ENCODE measurements at places on chromosomes 6 and 20.

- DNase-seq: no peak
Measured at GRCh38 chr6:157830354-157831017, 7.4 kb downstream of the SNX9 start.

DNA sequence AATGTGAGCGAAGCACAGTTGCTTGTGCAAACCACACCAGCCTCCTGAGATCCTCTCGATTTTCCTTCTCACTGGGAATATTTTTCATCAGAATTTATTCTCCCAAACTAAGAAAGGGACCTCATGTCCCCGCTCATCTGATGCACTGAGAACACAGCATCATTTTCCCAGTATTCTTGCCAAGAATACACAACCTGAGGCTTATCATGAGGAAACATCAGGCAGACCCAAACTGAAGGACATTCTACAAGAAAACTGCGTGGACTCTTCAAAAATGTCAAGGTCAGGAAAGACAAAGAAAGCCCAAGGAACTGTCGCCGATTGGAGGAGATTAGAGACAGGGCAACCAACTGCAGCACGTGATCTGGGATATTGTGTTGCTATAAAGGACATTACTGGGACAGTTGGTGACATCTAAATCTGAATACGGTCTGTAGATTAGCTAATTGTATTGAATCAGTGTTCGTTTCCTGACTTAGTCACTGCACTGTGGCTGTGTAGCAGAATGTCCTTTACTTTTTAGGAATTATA, 72.3 kb downstream of the SNX5 start:
- DNase-seq: no peak

- no peak for DNase-seq
Measured at GRCh38 chr6:162605881-162606280, 121.7 kb downstream of the PRKN start.

DNA sequence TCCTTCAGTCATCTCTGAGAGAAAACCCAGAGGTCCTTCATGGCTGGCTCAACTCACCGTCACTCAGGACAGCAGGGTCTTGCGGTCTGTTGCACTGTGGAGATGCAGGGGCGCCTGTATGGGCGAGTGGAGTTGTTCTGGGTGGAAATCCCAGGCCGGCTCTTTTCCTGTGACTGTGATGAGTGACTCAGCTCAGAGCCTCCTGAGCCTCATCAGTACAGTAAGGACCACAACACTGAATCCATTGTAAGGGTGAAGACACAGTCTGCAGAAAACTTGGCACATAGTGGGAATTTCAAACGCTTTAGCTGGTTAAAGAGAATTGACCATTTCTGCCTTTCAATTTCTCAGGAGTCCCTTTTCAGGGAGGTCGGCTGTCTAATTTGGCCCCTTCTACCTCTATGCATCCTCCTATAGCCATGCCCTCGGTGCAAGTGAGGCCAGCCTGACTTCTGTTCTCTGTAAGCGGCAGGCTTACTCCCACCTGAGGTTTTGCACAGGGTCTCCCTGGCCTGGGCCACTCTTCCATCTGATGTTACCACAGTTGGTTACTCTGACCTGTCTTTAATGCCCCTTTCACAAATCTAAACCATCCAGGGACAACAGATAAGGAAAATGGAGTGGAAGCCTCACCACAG, 35.5 kb upstream of the TBXT start:
- DNase-seq: no peak

GRCh38 chr6:39997101-39997635, 62.9 kb upstream of the MOCS1 start:
- no peak for DNase-seq

GRCh38 chr6:55518529-55519060, 60.4 kb downstream of the HMGCLL1 start:
- DNase-seq: no peak

- DNase-seq: peak; percentile 95
Measured at GRCh38 chr6:33454009-33454946, at the start of gene ZBTB9. Gene ZBTB9 (plus strand): TSS chr6:33454576. CDS start chr6:33455101, 525 bp downstream.

DNA sequence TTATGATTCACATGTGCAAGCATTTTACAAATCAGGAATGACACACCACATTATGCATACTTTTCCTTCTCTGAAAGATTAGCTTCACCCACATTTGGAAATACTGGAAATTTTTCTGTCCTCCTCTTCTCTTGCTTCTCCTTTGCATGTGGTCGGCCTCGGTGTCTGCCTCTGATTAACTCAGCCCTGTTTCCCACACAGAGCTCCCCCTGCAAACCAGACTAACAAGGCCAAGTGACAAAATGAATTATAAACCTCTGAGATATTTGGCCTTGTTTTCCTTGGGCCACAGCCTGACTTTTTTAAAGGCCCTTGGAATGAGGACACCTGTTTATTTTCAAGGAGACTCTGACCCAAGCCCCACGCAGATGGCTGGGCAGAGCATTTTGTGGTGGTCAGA, 9.0 kb upstream of the CCN6 start:
- DNase-seq: no peak

DNA sequence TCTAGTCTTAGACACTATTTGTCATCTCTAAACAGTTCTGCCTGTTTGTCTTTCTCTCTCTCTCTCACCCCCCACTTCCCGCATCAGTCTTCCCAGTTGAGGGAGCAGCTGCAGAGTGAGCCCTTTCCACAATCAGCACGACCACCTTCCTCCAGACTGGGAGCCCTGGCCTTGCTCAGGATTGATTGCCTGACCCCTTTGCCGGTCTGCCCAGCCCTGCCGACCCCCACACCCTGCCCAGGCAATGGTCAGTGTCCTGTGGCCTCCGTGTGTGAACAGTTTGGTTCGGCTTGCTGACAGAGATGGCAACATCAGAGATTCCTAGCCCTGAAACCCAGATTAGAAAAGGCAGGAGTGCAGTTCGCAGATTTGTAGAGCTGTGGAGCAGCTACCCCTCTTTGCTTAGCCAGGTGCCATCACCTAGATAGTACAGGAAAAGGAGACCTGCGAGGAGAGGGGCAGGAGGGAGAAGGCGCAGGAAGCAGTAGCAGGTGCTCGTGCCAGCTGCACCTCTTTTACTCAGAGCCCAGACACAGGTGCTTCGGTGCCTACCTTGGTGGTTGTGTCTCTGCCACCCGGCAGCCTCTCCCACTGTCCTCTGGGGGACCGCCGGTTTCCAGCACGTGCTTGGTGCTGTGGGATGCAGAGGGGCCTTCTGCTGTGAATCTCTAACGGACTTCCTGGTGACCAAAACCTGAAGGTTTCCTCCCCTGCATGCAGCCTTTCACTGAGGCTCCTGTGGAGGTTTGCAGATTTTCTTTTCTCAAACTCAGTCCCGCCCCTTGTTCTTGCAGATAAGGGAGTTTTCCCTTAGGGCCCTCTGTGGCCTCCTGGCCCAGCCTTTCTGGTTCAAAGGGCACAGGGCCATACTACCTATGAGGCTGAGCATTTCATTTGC, 92.4 kb downstream of the SCML4 start:
- peak; percentile 19 for DNase-seq

DNA sequence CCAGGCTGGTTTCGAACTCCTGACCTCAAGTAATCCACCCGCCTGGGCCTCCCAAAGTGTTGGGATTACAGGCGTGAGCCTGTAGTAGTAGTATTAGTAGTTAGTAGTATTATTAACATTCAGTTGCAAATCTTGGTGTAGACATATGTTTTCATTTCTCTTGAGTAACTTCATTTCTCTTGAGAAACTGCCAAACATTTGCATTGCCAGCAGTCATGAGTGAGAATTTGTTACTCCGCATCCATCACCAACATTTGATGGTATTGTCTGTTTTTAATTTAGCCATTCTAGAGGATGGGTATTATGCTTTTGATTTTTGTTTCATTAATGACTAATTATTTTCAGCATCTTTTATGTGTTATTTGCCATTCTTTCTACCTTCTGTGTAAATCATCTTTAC, 1.5 kb upstream of the ERVFRD-1 start:
- DNase-seq: no peak

- DNase-seq: no peak
Measured at GRCh38 chr6:16337295-16337975, 99.0 kb downstream of the GMPR start.

GRCh38 chr6:16854986-16855385, 93.7 kb upstream of the ATXN1 start:
- DNase-seq: no peak

DNA sequence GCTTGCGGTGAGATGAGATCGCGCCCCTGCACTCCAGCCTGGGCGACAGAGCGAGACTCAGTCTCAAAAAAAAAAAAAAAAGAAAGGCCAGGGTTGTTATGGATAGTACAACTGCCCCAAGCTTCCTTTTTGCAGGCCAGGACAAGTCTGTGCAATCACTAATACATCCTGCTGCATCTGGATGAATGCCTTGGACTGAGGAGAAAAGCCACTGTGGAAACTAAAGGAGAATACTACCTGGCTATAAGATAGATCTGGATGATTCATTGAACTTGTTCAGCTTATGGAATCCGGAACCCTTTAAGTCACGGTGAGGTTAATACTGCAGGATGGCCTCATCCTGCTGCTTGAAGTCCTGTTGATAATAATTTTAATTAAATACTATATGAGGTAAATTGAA, 278.2 kb downstream of the TFAP2A start:
- DNase-seq: no peak

- no peak for DNase-seq
Measured at GRCh38 chr20:59678288-59678687, 73.9 kb downstream of the PHACTR3 start.

- no peak for DNase-seq
Measured at GRCh38 chr20:55668631-55669030, 336.7 kb downstream of the CBLN4 start.

- DNase-seq: no peak
Measured at GRCh38 chr6:44054721-44055559, 72.3 kb downstream of the MRPL14 start.

- no peak for DNase-seq
Measured at GRCh38 chr6:79776076-79776475, 144.9 kb downstream of the SH3BGRL2 start.

DNA sequence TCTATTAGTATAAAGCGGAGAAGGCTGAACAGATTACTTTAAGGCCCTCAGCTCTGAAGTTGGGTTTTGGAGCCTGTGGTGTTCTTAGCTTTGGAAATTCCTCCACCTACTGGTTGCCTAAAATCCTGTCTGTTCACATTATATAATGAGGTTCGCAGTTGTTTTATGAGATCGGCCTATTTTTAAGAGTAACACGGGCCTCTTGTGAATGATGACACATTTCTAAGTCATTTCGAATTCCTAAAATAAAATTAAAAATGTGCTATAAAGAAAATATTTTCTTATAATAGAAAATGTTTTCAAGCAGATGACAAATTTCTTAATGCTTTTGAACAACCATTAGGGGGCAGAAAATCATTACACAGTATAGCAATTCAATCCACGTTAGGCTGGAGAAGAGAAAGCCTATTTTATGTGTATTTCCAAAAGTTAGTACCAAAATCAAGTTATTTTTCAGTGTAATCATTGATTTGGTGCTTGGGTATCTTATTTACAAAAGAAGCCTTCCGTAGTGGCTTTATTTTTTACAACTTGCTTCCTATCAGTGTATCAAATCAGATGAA, 15.8 kb upstream of the FAM8A1 start:
- DNase-seq: no peak

GRCh38 chr6:135651964-135652755, 154.6 kb upstream of the AHI1 start:
- no peak for DNase-seq

- DNase-seq: no peak
Measured at GRCh38 chr6:126909493-126909892, 209.0 kb upstream of the RSPO3 start.

All from nephron progenitor cell (in vitro differentiated cells).